CD4-positive, alpha-beta memory T cell (primary cell): ENCODE measurements at places on chromosomes 6 and 20. TPM values are rescaled to one million over a fixed set of nuclear protein-coding genes. Genes with fewer than 3 reads are reported as not detected.
A peak's percentile ranks its signal among the peaks of the same experiment; 100 is the strongest.

The OR2H2 gene
- total RNA-seq, result not detected

GRCh38 chr6:49284180-49284579 lies 178.9 kb downstream of the MMUT start:
- no peak overlapping the region for H3K4me3 ChIP-seq
- H3K4me1 ChIP-seq, result no peaks in the 10 kb centered on the region
- H3K27ac ChIP-seq, result no peak overlapping the region
- DNase-seq, result no peak
- H3K27me3 ChIP-seq, result no peaks in the 10 kb centered on the region

DNA sequence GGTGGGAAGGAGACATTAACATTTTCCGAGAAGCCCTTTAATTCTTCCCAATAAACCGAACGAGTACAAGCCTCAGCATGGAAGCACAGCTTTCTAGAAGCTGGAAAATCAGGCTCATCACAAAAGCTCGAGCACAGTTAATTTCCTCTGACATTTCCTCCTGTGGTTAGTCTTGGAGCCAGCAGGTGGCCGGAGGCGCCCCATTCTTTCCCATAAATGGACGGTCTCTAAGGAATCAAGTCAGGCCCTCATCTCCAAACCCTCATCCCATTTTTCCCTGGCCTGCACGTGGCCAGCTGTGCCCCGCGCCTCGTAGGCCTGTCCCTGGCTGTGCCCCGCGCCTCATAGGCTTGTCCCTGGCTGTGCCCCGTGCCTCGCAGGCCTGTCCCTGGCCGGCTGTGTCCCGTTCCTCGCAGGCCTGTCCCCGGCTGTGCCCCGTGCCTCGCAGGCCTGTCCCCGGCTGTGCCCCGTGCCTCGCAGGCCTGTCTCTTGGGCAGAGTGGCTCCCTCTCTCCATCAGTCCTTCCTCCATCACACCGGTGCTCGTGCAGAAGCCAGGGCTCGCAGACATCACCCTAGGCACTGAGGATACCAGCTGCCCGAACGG lies 19.7 kb upstream of the NTSR1 start:
- H3K36me3 ChIP-seq, result no peaks in the 10 kb centered on the region
- H3K27ac ChIP-seq, result no peak overlapping the region
- H3K4me1 ChIP-seq, result peaks cover 9% of the 10 kb centered on the region
- H3K4me3 ChIP-seq, result no peak overlapping the region

The MBOAT1 gene
- 24.6 TPM for total RNA-seq

DNA sequence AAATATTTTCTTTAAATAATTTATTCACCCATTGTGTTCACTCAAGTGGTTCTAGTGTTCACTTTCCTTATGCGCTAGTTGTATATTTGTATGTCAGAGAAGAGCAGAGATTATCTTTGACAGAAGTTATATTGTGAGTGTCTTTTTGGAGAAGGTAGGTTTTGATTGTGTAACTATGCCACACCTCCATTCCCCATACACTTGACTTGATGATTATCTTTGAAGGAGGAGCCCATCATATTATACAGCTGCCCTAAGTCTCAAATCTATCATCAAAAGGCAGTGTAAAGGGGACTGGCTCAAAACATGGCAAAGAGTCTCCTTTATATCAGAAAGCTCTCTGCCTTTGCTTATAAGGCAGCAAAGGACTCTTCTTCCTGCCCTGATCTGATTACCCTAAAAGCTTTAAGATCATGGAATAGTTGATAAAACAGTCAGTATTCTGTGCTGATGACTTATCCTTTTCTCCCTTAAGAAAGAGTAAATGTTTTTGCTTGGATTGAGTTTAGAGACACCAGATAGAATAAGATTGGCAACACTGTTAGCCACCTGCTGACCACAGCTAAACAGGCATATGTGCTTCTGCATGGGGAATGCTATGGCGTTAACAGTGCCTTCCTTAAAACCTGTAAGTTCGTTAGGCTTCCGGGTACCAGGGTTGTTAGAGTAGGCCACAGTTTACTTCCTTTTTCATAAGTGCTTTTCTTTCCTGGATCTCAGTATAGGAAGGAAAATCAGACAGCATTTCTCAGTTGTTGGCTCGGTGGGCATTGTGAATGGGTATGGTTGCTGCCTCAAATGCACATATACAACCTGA lies 22.6 kb downstream of the TOP1 start:
- H3K27ac ChIP-seq, result no peak overlapping the region
- H3K27me3 ChIP-seq, result no peaks in the 10 kb centered on the region
- H3K4me3 ChIP-seq, result no peak overlapping the region
- peaks cover 76% of the 10 kb centered on the region for H3K4me1 ChIP-seq
- no peak for DNase-seq
- no peaks in the 10 kb centered on the region for H3K36me3 ChIP-seq

DNA sequence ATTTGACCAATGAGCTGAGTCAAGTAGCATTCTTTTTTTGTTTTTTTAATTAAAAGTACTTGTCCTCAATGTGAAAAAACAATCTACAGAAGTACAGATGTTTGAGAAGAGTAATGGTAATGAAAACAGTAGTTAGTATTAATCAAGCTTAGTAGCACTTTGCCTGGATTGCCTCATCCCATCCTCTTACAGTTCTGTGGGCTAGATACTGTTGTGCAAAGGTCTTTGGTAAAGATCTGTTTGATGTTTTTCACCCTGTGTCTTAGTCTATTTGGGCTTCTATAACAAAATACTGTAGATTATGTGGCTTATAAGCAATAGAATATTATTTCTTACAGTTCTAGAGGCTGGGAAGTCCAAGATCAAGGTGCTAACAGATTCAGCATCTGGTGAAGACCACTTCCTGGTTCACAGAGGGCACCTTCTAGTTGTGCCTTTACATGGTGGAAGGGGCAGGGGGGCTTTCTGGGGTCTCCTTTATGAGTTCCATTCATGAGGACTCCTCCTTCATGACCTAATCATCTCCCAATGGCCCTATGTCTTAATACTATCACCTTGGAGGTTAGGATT lies 84.3 kb downstream of the SHLD1 start:
- H3K27ac ChIP-seq, result peak overlapping the region; percentile 91
- no peaks in the 10 kb centered on the region for H3K27me3 ChIP-seq
- no peaks in the 10 kb centered on the region for H3K36me3 ChIP-seq
- no peak for DNase-seq
- H3K4me1 ChIP-seq, result peaks cover 33% of the 10 kb centered on the region
- no peak overlapping the region for H3K4me3 ChIP-seq
